Natural killer cell (primary cell): ENCODE measurements at places on chromosomes 5 and 9. TPM values are rescaled to one million over a fixed set of nuclear protein-coding genes. Genes with fewer than 3 reads are reported as not detected.

The ADGRD2 gene
- not detected for total RNA-seq

GRCh38 chr5:116959843-116960242 lies 385.2 kb upstream of the SEMA6A start:
- H3K4me3 ChIP-seq = no peak overlapping the region
- H3K4me1 ChIP-seq = no peaks in the 10 kb centered on the region
- H3K36me3 ChIP-seq = no peaks in the 10 kb centered on the region
- no peaks in the 10 kb centered on the region for H3K27me3 ChIP-seq
- DNase-seq = no peak

GRCh38 chr9:126880947-126881332 lies 20.5 kb downstream of the ZBTB34 start:
- H3K4me3 ChIP-seq = no peak overlapping the region
- DNase-seq = no peak
- no peak overlapping the region for H3K27ac ChIP-seq
- H3K27me3 ChIP-seq = no peaks in the 10 kb centered on the region
- H3K4me1 ChIP-seq = peaks cover 16% of the 10 kb centered on the region
- H3K36me3 ChIP-seq = peaks cover 27% of the 10 kb centered on the region

DNA sequence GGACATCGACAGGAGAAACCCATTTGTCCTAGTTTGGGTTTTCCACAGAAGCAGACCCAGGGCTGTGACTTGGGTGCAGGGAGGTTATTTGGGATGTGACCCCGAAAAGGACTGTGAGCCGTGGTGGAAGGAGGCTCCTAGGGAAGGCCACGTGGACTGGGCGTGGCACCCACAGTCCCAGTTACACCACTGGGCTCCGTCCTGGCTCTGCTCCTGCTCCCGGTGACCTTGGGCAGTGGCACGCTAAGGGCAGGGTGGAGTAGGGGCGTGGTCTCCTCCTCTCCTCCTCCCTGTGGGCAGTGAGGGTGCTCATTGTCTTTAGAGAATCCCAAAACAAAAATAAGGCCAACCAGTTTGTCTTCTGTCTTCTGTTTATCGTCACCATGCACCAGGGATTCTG lies 190.1 kb downstream of the GADD45G start:
- no peak overlapping the region for H3K4me3 ChIP-seq
- H3K4me1 ChIP-seq = no peaks in the 10 kb centered on the region
- no peaks in the 10 kb centered on the region for H3K36me3 ChIP-seq

DNA sequence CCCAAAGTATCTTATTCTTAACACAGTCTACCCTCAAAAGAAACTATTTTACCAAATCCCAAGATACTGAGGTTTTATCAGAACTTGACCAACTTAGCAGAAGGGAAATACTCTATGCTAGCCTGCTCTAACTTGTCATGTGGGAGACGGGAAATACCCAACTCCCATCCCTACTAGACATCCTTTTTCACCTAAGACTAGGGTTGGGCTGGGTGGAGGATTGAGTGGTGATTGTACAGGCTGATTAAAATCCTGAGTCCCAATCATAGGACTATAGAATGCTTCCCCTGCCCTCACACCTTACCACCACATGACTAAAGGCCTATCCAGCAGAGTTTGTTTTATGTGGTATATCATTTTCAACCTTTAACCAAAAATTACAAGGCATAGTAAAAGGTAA lies 786.5 kb downstream of the TAF11L14 start:
- H3K4me1 ChIP-seq = no peaks in the 10 kb centered on the region
- DNase-seq = no peak
- no peaks in the 10 kb centered on the region for H3K36me3 ChIP-seq
- no peak overlapping the region for H3K4me3 ChIP-seq
- no peaks in the 10 kb centered on the region for H3K27me3 ChIP-seq

DNA sequence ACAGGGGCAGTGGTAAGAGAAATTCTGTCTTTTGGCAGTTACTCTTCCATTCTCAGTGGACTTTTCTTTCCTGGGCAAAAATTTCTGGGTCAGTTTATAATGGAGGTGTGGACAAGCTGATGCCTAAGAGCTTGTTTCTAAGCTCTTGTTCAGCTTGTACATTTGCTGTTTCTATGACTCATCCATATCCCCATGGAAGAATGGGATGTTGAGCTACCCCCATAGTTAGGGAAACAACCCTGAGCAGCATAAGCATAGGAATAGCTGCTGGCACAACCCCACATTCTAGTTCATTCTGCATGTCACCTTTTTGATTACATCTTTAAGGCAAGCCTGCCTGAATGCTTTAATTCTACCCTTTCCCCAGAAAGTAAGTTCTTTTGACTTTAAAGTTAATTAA lies 173.3 kb downstream of the PSAT1 start:
- no peak for DNase-seq
- no peaks in the 10 kb centered on the region for H3K4me1 ChIP-seq
- no peaks in the 10 kb centered on the region for H3K27me3 ChIP-seq
- no peak overlapping the region for H3K4me3 ChIP-seq
